ENCODE measurements at places on chromosomes 16 and 17.

DNA sequence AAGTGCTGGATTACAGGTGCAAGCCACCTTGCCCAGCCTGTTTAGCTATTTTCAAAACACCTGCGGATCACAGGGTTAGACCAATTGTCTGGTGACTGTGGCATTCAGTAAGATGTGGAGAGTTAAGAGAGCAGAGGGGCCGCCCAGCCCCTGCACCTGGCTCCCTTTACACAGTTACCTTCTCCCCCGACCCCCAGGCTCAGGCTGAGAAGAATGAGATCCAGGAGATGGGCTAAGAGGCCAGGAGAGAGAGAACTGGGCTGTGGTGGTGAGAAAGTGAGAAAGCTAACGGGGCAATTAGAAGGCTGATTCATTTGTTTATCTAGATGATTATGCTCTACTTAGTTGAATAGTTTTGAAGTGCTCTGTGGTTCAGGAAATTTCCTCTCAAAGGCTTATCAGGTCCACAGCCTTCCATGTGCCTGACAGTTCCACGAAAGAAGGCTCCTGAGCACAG is 67.8 kb upstream of the AXIN2 start:
- no peak for DNase-seq

DNA sequence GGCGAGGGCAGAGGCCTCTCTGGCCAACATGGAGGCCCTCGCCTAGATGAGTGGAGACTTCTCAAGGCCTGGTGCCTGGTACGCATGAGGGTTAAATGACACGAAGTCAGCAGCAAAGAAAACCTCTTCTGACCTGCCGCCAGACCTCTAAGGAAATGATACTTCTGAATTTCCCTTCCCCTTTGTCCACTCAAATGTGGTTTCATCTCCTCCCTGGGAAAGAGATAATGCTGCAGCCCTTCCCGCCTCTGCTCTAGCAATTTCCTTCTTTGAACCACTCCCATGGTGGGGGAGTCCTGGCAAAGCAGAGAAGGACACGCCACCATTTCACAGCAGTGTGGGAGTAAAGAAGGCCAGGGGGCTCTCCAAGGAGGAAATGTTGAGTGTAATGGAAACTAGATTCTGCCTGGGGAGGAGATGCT is 65.7 kb upstream of the BCAR1 start:
- DNase-seq: no peak

- DNase-seq: no peak
Measured at GRCh38 chr17:60352569-60352968, 39.4 kb downstream of the USP32 start.

GRCh38 chr16:5509794-5510193 is 412.2 kb upstream of the EEF2KMT start:
- no peak for DNase-seq

DNA sequence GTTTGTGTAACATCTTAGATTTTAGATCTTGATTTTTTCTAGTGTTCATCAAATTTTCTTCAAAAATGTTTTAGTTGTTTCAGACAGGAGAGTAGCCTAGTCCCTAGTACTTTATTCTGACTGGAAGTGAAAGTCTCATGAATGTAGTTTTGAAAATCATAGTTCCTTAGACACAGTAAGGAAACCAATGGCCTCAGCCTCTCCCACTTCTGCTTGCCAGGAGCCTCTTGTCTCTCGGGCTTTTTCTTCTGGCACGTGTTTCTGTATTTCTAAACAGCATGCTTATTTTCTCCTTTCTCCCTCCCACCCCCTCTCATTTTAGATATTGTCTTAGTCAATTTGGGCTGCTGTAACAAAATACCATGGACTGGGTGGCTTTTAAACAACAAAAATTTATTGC is 9.8 kb downstream of the SLFN5 start:
- no peak for DNase-seq

- no peak for DNase-seq
Measured at GRCh38 chr16:85521552-85522307, 91.4 kb upstream of the GSE1 start.

DNA sequence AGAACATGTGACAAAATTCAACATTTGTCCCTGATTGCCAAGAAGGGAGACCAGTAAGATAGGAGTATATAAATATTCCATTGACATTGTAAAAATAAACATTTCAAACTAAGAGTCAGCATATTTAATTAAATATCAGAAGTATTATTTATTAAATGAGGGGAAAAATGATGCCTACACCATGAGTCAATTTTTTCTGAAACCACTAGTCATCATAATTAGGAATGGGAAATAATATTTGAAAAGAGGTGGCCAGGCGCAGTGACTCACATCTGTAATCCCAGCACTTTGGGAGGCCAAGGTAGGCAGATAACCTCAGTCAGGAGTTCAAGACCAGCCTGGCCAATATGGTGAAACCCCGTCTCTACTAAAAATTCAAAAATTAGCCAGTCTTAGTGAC is 2.1 kb downstream of the CMTM1 start:
- DNase-seq: no peak

DNA sequence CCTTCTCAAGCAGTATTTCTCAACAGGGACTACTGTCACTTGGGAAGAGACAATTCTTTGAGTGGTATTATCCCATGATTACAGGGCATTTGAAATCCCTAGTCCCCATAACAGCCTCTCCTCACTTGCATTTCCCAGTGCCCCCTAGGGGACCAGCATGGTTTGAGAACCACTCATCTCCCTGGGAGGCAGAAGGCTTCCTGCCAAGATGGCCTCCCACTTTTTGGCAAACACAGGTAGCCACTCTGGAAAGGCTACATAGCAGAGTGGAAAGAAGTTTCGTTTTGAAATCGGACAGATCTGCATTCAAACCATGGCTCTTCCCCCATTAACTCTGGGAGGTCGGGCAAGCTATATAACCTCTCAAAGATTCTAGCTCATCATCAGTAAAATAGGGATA is 256.8 kb downstream of the XYLT1 start:
- DNase-seq: no peak

GRCh38 chr17:57899391-57899790 is 49.5 kb upstream of the MRPS23 start:
- no peak for DNase-seq

- DNase-seq: no peak
Measured at GRCh38 chr17:49114703-49115102, 17.9 kb upstream of the B4GALNT2 start.

GRCh38 chr17:21680366-21680765 is 12.0 kb upstream of the KCNJ18 start:
- DNase-seq: no peak

DNA sequence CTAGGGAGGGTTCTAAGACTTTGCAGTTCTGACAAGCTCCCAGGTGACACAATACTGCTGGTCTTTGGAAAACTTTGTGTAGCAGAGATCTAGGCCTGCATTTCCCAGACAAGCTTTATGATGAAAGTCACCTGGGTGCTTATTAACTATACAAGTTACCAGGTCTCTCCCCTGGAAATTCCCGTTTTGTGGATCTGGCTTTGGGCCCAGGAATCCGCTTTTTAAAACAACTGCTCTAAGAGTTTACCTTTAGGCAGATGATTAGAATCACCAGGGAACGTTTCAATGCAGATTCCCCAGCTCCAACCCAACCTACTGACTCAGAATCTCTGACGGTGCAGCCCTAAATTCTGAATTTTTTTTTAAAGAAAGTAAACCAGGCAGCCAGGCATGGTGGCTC is 36.3 kb downstream of the MYH3 start:
- DNase-seq: no peak

DNA sequence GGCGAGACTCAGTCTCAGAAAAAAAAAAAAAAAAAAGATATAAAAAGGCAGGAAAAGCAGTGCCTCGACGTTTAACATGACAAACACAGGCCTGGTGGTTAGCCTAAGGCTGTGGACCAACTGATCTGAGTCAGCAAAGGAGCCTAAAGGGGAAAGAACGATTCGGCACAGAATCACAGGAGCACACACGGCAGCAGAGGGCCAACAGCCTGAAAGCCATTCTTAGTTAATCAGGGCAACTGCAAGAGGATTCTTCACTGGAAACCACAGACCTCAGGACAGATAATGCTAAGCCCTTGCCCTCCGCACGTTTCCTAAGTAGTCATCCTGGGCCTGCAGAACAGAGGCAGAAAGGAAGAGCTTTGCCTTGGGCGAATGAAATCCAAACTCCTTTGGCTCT is 14.7 kb downstream of the TMEM11 start:
- DNase-seq: no peak

DNA sequence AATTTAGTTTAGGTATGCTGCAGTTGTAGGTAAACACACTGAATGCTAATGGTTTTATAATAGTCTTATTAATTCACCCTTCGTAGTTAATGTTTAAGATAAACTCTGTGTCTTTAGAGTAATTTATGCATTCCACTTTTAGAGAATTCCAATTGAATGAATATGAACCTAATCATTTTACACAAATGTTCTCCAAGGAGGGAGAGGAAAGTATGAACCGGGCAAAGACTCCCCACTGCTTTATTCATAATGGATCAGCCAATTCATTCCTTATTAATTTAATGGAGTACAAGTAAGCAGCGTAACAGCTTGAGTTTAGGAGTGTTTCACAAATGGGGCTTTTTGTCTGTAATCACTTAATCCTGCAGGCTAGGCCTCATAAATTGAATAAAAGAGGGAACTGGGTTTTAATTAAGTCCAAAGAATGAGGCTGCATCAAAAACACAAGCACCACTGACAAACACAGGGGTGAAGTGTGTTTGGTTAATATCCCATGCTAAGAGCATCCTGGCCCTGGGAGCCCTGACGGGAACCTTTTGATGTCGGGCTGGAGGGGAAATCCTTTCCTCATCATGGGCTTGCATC is 375.7 kb upstream of the DYNLRB2 start:
- no peak for DNase-seq

DNA sequence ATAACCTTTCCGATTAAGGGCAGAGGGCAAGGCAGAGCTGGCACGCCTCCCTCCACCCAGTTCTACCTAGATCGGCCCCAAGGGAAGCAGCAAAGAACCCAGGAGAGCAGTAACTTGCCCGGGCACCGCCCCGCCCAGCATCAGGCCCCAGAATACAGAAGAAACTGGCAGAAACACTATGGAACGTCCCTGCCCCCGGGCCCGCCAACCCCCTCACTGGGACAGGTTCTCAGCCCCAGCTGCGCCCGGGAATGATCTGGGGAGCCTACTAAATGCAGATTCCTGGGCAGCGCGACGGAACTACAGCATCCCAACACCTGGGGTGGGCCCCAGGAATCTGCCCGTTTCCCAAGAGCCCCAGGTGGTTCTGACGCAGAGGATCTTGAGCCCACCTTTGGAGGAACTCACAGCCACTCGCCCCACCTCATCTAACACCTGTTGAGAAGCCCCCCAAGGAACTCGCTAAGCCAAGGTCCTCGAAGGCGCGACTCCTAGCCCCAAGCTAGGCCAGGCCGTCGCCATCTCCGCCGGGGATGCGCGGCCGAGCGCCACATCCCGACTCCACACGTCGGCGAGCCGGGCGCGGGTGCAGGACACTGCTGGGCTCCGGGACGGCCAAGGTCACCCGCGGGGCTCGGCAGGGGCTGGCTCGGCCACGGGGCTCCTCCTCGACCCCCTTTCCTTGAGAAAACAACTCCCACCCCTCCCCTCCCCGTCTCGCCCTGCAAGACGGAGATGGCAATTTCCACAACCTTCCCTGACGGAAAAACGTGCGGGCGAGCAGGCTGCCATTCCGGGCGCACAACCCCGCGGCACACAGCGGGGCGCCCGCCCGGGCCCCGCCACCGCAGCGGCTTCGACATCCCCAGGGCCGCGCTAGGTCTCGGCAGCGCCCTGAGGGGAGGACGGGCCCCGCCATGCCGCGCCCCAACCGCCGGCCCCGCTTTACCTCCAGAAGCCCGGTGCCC is 913 bp downstream of the CDIP1 start:
- no peak for DNase-seq

- DNase-seq: no peak
Measured at GRCh38 chr16:8905168-8905762, 23.1 kb downstream of the LITAFD start.

GRCh38 chr17:34369571-34369970 is 6.5 kb upstream of the CCL1 start:
- no peak for DNase-seq

GRCh38 chr16:47716571-47716970 is 255.4 kb downstream of the PHKB start:
- no peak for DNase-seq

DNA sequence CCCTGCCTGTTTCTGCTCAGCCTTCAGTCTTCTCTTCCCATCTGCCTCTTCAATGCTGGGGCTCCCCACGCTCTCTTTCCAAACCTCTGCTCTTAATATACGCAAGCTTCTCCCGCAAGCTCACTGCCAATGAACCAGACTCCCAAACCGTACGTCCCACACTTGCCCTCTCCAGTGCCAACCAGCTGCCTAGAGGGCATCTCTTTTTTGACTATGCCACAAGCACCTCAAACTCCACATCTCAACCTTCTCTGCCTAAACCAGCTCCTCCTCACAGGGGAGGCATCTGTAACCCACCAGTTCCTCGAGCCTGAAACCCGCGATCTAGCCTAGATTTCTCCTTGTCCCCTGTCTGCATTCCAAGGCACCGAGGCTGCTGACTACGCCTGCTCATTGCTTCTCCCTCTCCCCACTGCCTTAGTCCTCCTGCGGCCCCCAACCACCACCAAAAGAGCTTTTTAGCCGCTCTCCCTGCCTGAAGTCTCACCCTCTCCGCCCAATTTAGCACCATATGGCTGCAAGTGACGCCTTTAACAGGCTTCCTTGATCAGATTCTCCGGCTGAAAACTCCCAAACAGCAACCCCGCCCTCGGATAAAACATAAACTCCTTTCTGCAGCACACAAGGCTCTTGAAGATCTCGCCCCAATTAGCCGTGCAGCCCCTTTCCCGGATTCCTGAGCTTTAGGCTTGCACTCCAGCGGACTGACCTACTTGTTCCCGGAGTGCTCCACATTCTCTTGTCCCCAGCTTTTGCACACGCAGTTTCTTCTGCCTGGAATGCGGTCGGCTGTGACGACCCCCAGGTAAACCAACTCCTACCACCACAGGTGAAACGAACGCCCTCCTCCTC is 1.5 kb downstream of the GGA2 start:
- DNase-seq: no peak

- no peak for DNase-seq
Measured at GRCh38 chr16:61390965-61391637, 645.1 kb downstream of the CDH8 start.

DNA sequence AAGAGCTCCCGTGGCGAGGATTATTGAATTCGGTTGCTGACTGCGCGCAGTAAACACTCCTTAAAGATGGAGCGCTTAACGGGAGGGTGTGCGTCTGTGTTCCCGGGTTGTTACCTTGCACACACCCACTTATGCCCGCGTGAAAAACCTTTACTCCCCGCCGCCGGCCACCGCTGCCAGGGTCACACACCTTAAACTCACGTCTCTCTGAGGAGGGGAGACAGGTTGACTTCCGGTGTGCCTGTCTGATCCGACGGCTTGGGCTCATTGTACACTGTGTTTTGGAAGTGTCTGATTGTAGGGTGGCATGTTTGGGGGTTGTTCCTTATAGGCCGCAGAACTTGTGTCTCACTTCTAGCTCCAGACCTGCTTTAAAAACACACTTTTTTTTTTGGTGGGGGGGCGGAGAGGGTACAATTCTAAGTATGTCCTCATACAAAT is 66.8 kb downstream of the KPNA2 start:
- DNase-seq: no peak

- DNase-seq: no peak
Measured at GRCh38 chr16:48575471-48576050, 34.4 kb downstream of the N4BP1 start.

GRCh38 chr16:31253642-31254045 is 6.1 kb upstream of the ITGAM start:
- DNase-seq: no peak

- DNase-seq: no peak
Measured at GRCh38 chr17:75263055-75263454, 1.4 kb downstream of the MRPS7 start.

GRCh38 chr17:72122765-72123529 is 2.1 kb downstream of the SOX9 start:
- DNase-seq: no peak

All from activated T-helper 1 cell treated with anti-CD3 and anti-CD28 coated beads, Interleukin-2, amount 50 U/mL, for 16 hours (primary cell).